ENCODE measurements at places on chromosomes 2 and 18. TPM values are rescaled to one million over a fixed set of nuclear protein-coding genes. Genes with fewer than 3 reads are reported as not detected.

The SERPINB7 gene
- total RNA-seq = 12.6 TPM

- DNase-seq = no peak
Observed at GRCh38 chr2:174083843-174084458, 118.8 kb upstream of the SP3 start.

- no peak for DNase-seq
Observed at GRCh38 chr18:79585395-79586370, 93.9 kb upstream of the CTDP1 start.

DNA sequence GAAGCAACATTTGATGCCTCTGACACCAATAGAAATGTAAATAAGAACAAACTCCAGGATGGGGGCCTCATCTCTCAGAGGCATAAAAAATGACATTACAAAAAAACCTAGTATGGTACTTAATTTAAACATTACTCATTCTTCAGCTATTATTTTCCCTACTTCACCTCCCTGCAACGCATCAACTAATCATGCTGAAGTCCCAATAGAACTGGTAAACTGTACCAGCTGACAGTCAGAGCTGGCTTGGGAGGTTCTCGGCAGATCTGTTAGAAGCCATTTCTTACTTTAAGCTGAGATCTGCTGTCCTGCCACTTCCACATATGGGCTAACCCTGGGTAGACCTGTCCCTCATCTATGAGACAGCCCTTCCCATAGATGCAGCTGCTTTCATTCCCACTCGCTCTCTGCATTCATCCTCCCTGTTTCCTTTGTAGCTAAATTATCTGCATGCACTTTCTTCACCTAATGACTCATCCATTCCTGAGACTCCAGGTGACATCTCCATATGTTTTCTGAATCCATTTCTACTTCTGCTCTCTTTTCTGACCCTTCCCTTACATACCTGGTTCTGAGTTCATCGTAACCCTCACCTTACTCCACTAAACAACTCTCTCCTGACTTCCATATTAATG is 108.1 kb downstream of the AOX1 start:
- no peak for DNase-seq

DNA sequence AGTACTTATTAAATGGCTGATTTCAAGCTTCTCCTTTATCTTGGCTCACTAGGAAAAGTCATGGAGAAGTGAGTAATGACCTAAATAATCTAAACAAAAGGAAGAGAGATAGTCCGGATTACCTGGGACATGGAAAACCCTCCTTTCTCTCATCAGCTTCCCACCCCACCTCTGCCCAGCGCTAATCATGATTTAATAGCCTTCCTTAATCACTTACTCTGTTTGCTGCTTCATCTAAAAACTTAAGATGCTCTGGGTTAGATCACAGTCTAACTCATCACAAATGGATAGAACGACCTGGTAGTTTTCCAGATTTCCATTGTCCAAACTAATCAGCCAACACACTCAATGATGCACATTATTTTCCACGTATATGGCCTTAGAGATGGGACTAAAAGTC is 87.8 kb upstream of the THOC1 start:
- no peak for DNase-seq

- no peak for DNase-seq
Observed at GRCh38 chr2:210020138-210020537, 17.7 kb downstream of the RPE start.

GRCh38 chr18:76859474-76860339 is 37.4 kb downstream of the ZNF236 start:
- DNase-seq = no peak

DNA sequence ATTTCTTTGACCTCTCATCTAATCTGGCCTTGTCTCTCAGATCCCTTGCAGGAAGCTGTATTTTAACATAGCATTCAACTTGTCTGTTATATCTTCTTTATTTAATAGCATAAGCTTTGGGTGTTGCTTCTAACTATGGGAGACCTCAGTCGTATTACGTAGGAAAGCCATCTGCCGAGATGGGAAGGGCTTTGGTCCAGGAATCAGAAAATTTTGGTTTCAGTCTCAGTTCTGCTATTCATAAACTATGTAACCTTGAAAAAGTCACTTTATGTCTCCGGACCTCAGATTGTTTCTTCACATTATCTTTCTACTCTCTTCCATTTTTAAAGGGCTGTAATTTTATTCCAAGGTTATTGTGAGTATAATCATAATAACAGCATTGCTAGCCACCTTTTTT is 297.7 kb downstream of the SATB2 start:
- no peak for DNase-seq

The MERTK gene
- total RNA-seq = 0.46 TPM

The GPR45 gene
- total RNA-seq = not detected

DNA sequence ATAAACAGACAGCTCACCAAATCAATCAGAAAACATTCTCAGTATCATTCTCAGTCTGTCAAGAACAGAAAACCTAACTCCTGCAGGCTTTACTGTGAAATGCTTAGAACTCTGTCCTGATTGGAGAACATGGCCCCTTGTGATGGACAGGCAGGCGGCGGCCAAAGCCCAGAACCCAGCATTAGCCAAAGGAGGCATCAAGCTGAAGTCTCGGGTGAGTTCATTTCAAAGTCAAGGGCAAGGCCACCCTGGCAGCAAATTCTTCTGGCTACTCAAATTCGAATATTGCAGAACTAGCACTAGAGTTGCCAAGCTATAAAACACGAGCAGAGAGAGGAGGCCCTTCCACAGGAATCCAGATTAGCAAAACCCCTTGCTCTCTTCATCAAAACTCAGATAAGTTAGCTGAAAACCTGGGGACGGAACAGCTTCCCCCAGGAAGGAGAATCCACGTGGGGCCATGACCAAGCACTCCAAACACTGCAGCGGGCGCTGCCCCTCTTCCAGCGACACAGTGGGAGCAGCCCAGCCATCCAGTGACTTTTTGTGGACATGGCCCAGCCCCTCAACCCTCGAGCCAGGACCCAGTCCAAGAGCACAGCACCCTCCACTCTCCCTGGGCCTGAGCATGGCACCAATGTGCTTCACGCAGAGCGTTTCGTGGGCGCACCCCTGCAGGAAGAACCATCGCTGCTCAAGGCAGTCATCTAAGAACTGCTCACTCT is 98.6 kb downstream of the HDAC4 start:
- DNase-seq = no peak

The MARCHF4 gene
- total RNA-seq = 2.7 TPM

DNA sequence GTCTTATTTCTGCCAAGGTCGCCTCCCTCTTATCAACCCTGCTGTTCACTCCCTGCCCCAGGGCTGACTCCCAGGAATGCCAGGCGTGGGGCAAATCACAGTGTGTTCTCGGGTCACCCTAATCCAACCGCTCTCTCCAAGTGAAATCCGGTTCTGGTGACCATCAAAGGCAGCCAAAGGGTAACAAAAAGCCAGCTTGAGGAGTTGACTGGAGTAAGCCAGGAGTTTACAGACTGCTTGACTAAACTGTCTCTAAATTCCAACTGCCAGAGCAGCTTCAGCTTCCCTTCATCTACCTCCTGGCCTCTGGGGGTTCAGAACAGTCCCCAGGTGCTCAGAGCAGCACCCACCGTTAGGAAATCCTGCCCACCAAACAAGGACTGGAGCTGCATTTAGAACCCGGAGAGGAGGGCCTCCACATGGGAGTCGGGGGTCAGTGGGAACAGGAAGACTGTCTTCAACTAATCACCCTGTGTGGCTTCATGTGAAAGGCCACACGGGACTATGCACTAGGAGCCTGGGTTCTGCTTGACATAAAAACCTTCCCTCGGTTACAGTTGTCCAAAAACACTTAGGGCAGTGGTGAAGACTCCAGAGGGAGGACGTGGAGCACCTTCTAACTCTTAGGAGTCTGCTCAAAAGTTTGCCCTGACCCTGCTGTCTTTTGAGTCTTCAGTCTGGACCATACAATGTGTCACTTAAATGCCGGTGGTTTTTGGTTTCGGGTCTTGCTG is 24.2 kb upstream of the MCFD2 start:
- DNase-seq = no peak

- DNase-seq = no peak
Observed at GRCh38 chr2:3730646-3731045, 27.3 kb downstream of the DCDC2C start.

The TPRKB gene
- total RNA-seq = 59.7 TPM

- peak; percentile 49 for DNase-seq
Observed at GRCh38 chr2:182858671-182859070, 7.8 kb downstream of the FRZB start.

The BIN1 gene
- 174 TPM for total RNA-seq

DNA sequence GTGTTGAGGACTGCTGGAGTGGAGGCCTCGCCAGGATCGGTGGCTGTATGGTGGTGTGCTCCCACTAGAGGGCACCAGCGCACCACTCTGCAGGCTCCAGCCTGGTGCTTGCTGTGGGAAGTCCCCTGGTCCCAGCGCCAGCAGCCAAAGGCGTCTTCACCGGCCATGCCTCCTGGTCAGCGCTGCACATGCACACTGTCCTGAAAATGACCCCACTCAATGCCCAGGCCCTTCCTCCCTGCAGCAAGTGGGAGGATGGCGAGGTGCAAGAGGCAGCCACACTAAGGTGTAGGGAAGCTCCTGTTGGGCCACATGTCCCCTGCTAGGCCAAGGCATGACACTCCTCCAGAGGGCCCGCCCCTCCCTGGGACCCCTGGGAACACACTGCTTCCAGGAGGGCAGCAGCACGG is 136.5 kb downstream of the CTIF start:
- DNase-seq = peak; percentile 69

Measured in LHCN-M2 (cell line).